ENCODE measurements at places on chromosomes 2 and 18. TPM values are rescaled to one million over a fixed set of nuclear protein-coding genes. Genes with fewer than 3 reads are reported as not detected.

- DNase-seq, result peak; percentile 53
Measured at GRCh38 chr2:1651121-1652033, 92.9 kb downstream of the PXDN start.

- DNase-seq, result no peak
Measured at GRCh38 chr2:96090196-96090926, 26.0 kb downstream of the ADRA2B start.

GRCh38 chr2:135600915-135601314, 69.6 kb downstream of the R3HDM1 start:
- DNase-seq, result no peak

DNA sequence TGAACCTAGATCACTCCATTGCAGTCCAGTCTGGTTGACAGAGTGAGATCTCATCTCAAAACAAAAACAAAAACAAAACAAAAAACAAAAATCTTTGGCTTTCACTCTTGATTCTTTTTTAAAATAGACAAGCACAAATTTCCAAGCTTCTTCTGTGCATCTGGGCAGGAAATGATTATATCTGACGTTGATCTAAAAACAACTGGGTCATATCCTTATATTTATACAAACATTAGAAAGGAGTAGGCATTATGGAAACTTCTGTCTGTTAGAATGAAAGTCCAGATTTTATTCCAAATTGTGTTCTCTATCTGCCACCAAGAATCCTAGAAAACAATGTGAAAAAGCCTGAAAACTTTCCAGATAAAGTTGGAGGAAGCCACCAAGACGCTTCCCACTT, 26.2 kb upstream of the PMAIP1 start:
- no peak for DNase-seq

DNA sequence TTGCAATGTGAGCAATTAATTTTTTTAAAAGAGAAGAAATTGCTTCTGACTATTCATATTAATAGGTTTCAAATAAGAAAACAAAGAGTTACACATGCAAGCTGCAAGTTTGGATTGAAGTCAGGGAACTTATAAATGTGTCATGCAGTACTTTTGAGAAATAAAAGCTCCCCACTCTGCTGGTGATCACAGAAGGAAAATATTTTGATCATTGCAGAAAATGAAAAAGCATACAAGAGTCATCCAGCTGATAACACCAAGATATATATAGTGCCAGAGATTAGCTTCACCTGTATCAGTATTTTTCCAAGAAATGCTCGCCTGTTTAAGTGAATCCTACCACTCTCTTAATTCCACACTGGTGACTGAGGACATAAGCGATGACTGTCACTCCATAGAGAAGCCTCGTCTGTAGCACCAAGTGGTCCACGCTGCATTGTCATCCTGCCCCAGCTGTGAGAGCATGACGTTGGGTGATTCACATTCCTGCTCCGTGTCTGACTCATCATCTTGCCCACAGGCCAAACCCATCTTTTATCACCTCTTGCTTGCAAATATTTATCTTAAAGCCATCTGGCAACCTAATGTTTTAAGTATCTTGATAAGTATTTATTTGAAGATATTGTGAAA, 178.0 kb downstream of the ASXL3 start:
- DNase-seq, result peak; percentile 58

GRCh38 chr2:37878536-37878935, 46.6 kb upstream of the RMDN2 start:
- no peak for DNase-seq

- DNase-seq, result peak; percentile 10
Measured at GRCh38 chr2:68653538-68653982, 10.2 kb downstream of the PROKR1 start.

The HAAO gene
- polyA plus RNA-seq, result 25.7 TPM

The DYSF gene
- 15.0 TPM for polyA plus RNA-seq

The ABCG8 gene
- polyA plus RNA-seq, result 0.41 TPM

The CHMP1B gene
- polyA plus RNA-seq, result 38.1 TPM

The FBXO48 gene
- polyA plus RNA-seq, result 3.3 TPM
